ENCODE measurements at places on chromosomes 5 and 9. TPM values are rescaled to one million over a fixed set of nuclear protein-coding genes. Genes with fewer than 3 reads are reported as not detected.

The FAM120A gene
- total RNA-seq: 175 TPM

The CATSPER3 gene
- not detected for total RNA-seq

The GABRA1 gene
- not detected for total RNA-seq

The AQP7 gene
- total RNA-seq: not detected

The KIAA1958 gene
- 4.4 TPM for total RNA-seq

The GIN1 gene
- 5.2 TPM for total RNA-seq

The SLC6A18 gene
- total RNA-seq: not detected

The KIAA0825 gene
- 12.3 TPM for total RNA-seq

The ARID3C gene
- 0.32 TPM for total RNA-seq

The SPINK14 gene
- not detected for total RNA-seq

The ARHGEF28 gene
- 42.4 TPM for total RNA-seq

The FAM193B gene
- 32.9 TPM for total RNA-seq

The DBH gene
- total RNA-seq: not detected

The PCDHB12 gene
- total RNA-seq: 0.97 TPM

The IL5 gene
- not detected for total RNA-seq

The PCDHGA12 gene
- total RNA-seq: 37.8 TPM

The CCDC152 gene
- 2.8 TPM for total RNA-seq

The MAMDC2 gene
- total RNA-seq: 27.4 TPM

The KIF24 gene
- 0.97 TPM for total RNA-seq

The C5orf46 gene
- total RNA-seq: not detected

The HK3 gene
- not detected for total RNA-seq

The ZFP2 gene
- 1.3 TPM for total RNA-seq

The DIPK1B gene
- 0.12 TPM for total RNA-seq

The LRRC19 gene
- total RNA-seq: not detected

The HACD4 gene
- total RNA-seq: 14.5 TPM

The SPINK7 gene
- not detected for total RNA-seq

The SPAG8 gene
- 0.49 TPM for total RNA-seq

The NMUR2 gene
- total RNA-seq: not detected

All from hair follicle dermal papilla cell (primary cell).